Stimulated activated CD4-positive, alpha-beta T cell treated with anti-CD3 and anti-CD28 coated beads, Interleukin-15, amount 100 ng/mL, for 1 hour (primary cell): ENCODE measurements at places on chromosomes 3 and 15.

- no peak for DNase-seq
Observed at GRCh38 chr3:55423782-55424181, 63.3 kb downstream of the WNT5A start.

DNA sequence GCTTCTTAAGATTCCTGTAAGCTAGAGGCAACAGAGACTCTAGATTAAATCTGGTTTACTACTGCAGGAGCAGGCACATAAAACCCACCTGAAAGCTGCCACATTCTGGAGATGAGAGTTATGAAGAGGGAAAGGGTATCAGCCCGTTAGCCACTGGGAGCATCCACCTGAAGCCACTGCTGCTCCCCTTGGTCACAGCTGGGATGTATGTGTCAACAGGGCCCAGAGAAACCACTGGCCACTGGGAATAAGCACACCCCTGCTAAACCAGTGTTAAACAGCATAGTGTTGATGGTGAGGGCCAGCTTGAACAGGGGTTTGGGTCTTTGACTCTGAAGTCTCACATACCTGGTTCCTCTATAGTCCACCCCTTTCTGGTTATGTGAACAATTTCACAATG, 10.9 kb downstream of the SLCO2A1 start:
- DNase-seq, result no peak

DNA sequence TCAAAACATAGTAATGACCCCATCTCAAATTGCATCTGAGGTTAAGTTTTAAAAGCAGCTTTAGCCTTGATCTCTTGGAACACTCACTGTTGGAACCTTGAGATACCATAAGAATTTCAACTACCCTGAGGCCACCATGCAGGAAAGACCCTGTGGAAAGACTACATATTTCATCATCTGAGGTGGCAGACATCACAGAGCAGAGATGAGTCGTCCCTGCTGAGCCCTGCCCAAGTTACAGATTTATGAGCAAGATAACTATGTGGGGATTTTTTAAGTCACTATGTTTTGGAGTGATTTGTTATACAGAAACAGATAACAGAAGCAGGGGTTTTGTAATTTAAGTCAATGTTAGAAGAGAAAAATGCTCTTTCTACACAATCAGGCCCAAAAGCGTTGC, 168.4 kb downstream of the STAC start:
- DNase-seq, result no peak

- no peak for DNase-seq
Observed at GRCh38 chr3:127573912-127574311, 16.6 kb downstream of the TPRA1 start.

- no peak for DNase-seq
Observed at GRCh38 chr3:66656609-66657008, 155.8 kb upstream of the LRIG1 start.

GRCh38 chr3:150787741-150788370, 24.9 kb upstream of the SIAH2 start:
- DNase-seq, result peak; percentile 48

GRCh38 chr3:105375750-105376511, 9.2 kb downstream of the ALCAM start:
- DNase-seq, result no peak

DNA sequence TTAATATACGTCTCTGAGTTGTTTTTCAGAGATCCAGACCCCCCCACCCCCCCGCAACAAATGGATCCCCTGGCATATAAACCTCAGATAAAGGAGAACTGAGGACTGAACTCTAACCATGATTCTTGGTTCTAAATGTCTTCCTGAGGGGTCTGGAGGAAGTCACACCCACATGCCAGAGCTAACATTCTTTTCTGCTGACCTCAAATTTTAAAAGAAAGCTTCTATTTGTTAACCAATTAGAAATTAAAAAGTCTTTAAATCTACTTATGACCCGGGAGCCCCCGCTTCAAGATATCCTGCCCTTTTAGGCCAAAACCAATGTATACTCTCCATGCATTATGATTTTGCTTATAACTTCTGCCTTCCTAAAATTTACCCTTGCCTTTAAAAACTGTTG, 188.3 kb downstream of the ECT2 start:
- no peak for DNase-seq

GRCh38 chr3:197430934-197431333, 124.8 kb downstream of the BDH1 start:
- DNase-seq, result no peak

DNA sequence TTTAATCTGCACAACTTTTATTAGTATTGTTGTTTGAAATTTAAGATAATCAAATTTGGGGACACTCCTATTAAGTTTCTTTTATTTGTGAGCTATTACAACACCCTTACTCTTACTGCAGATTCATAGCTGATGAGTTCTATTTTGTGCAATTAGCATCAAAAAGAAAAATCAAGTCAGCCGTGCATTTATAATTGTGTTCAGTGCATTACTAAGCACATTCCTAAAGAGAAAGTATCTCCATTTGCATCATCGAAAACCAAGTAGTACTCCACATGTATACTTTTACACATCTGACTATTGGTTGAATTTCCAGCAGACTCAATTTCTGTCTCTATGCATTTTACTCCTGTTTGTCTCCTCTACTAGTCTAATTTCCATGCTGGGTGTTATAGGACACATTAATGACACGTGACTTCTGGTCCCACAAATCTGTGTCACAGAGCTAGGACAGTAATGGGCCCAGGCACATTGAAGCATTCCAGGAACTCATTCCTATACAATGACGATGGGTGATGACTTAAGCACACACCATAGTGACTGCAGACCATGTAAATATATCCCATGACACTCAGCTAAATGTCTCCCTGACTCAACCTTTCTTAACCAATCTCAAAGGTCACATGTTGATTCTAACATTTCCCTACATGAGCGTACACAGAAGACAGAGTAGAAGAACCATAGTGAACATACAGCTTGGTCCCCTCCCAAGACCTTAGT, 477.5 kb downstream of the LPP start:
- no peak for DNase-seq

GRCh38 chr3:100697172-100697571, 12.1 kb upstream of the TFG start:
- no peak for DNase-seq

DNA sequence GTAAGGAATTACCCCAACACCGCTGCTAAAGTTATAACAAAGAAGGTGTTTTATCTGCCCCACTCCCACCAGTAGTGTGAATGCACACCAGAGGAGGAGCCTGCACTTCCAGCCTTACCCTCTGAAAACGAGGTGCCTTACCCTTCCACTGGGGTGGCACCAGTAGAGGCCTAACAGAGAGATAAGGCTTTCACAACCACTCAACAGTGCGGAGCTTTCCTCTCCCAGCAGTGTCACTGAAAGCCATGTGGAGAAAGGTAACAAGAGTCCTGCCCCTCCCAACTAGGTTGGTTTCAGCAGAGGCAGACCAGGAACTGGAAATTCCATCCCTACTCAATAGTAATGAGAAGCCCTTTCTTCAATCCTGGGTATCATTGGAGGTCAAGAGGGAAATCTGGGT, 539.2 kb downstream of the VGLL3 start:
- no peak for DNase-seq

GRCh38 chr3:156978481-156978961, 152.4 kb downstream of the LEKR1 start:
- DNase-seq, result no peak

DNA sequence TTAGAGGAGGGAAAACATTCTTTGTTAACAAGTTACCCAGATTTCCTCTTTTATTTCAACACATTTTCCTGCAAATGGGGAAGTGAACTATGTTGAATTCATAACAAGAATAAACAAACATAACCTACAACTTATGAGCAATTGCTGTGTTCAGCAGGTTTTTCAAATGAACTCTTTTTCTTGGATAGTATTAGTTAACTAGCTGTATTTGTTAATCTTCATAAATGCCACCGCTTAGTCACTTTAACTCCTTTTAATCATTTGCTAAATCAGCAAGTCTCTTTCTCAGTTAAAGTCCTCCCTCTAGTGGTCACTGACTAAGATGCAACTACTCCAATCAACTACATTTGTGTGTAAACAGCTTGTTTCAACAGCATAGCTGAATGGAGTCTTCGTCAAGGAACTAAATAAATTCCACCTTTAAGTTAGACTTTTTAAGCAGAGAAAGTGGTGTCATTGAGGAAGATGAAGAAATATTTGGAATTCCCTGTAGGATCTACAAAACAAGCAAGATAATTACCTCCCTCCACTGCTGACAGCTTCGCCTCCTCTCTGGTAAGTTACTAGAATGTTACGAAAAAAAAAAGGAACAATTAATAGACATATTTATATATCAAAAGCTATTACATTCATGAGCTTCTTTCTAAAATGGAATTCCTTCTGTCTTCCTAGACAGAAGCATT, 1122.0 kb downstream of the ROBO1 start:
- DNase-seq, result no peak

- DNase-seq, result no peak
Observed at GRCh38 chr3:178233371-178234071, 302.7 kb upstream of the KCNMB2 start.

DNA sequence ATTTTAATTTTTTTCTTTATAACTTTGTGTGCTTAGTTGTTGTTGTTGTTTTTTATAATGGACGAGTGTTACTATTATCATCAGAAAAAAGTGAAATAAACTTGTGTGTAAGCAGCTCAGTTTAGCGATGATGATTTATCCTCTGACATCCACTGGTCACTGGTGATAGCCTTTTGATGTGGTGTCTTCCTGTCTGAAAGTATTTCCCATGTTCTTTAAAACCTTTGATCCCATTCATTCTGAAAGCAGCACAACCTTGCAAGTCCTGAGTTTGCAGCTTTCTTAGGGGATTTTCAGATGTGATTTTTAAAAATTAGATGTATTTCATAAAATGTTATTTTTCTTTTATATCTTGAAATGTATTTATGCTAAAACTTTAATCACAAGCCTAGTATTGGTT, 85.9 kb upstream of the ZPLD1 start:
- no peak for DNase-seq

GRCh38 chr15:88653200-88654064, 14.6 kb downstream of the ISG20 start:
- DNase-seq, result no peak

GRCh38 chr3:99248130-99248529, 346.6 kb upstream of the DCBLD2 start:
- no peak for DNase-seq

DNA sequence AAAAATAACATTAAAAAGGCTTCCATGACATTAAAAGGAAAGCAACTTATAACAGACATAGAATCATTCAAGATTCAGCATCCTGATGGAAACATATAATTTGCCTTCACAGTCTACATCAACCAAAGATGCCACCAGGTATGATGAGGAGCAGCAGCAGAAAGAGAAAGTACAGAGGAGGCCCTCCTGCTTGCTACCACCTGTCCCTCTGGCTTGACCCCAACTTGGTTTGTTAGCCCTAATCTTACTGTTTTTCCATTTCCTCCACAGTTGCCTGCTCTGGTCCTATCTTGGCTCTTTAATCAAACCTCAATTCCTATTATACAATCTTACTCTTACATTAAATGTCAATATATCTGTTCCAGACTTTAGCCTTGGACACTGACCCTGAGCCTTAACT, 171.3 kb downstream of the DPH6 start:
- no peak for DNase-seq

GRCh38 chr3:6351752-6352151, 509.2 kb upstream of the GRM7 start:
- no peak for DNase-seq

- no peak for DNase-seq
Observed at GRCh38 chr3:99878005-99878404, 60.3 kb downstream of the CMSS1 start.

DNA sequence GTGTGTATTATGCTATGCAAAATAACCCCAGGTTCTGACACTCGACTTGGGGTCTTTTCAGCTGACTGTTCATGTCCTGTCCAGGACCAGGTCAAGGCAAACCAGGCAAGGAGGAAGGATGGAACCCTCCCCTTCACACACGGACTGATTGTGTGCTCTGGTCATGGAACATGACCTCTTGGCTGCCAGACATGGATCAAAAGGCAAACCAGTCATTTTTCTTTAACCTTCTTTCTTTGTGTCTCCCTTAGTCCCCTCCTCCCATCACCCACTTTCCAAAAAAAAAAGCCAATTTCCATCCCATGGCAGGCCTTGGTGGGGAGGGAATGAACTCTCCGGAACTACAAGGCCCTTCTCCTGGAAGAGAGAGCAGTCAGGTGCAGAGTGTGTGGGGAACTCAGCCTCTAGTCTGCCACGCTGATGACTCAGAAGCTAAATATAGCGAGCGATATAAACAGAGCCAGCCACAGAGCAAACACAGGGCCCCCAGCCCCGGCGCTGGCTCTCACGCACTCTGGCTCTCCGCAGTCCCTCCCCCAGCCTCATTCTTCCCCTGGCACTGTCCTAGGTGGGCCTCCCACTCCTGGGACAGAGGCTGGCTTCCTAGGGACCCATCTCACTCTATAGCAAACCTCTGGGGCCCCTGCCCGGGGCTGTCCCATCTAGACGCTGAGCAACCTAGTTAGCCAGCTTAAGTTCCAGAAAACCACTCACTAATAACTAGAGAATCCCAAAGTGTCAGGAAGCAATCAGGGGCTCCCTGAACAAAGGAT, 10.0 kb downstream of the BMF start:
- DNase-seq, result peak; percentile 25

DNA sequence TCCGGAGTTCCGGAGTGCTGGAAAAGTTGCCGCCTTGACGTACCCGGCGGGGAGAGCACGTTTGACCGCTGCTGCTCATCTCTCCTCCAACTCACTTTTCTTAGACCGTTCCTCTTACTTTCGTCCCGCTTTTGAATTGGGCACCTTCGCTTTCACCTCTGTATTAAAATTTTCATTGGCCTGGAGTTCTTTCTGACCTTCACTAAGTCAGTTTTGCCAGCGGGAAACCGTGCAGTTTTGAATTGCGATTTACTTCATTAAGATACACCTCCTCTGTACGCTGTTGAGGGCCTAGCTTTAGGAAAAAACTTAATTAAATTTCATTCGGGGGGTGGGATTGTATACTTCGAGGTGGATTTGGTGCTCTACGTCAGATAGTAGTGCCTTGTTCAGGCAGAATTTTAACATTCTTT, 1.3 kb downstream of the GMPS start:
- DNase-seq, result no peak

DNA sequence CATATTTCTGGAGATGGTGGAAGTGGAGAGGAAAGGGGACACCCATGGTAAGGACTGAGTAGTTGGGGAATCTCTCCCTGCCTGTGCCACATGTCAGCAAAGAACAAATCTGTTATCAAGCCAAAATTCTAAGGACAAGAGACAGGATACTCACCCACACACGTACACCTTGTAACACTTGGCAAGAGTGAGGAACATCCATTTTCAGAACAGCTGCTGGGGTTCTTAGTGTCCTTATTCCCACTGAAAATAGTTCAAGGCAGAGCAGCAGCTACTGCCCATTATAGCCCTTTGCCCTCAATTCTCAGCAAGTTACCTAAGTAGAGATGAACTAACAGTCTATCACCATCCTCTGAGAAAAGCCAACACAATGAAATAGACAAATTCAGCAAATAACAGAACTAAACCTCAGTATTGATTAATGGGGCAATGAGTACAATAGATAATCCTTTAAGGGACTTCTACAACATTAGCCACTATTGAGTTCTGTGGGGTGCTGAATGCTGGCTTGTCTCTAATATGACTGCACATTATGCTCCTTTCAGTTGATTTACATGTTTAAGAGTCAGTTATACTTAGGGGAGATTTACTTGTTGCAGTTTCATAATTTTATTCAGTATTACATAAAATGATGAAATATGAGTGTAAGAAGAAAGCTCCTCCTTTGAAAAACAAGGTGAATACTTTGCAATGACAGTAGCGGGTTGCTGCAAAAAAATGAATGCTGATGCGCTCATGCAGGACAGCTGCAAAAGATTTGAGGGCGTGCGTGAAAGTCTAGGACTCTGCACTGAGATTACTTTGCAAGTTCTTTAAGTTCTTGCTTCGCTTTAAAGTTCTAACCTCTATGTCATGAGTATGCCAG, 22.4 kb downstream of the SENP5 start:
- no peak for DNase-seq
